Cardiac septum (tissue), 1 donor: ENCODE measurements at places on chromosomes 12 and 14.

- no peak for DNase-seq
Measured at GRCh38 chr12:120841525-120841924, 62.6 kb downstream of the SPPL3 start.

GRCh38 chr14:41073544-41073943 is 533.1 kb upstream of the LRFN5 start:
- DNase-seq, result no peak

DNA sequence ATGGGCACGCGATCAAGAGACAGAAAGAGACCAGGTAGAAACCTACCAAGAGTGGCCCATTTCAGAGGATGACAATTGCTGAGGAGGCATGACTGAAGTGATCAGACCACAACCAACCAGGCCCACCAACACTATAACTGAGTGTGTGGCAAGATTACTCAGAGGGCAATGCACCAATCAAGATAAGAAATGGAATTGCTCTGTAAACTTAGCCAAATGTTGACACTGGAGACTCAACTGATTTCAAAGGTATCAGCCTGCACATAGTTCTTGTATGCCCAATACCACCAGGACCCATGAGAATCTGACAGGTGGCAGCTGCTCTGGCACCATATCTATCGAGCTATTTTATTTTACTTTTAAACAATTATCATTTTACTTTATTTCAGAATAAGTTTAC is 128.9 kb downstream of the FOXN3 start:
- no peak for DNase-seq

GRCh38 chr12:10241727-10242126 is 29.1 kb downstream of the GABARAPL1 start:
- DNase-seq, result no peak

GRCh38 chr12:95611676-95612309 is 60.5 kb upstream of the USP44 start:
- no peak for DNase-seq

DNA sequence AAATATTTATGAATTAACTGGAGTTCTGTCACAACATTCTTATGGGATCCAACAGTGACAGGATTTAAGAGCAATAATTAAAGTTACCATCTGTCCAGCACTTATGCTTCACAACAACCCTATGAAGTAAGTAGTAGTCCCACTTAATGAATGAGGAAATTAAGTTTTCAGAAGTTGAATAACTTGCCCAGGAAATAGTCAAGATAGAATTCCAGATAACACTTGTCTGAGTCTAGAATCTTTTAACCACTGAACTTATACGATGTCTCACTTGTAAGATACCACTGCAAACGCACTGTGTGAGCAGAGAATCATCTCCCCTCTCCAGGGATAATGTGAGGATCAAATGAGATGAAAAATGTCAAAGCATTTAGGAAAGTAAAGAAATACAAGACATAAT is 3.3 kb upstream of the TTC9 start:
- no peak for DNase-seq

- no peak for DNase-seq
Measured at GRCh38 chr14:33175951-33176350, 237.3 kb downstream of the NPAS3 start.

GRCh38 chr12:87441511-87441910 is 587.7 kb downstream of the C12orf50 start:
- DNase-seq, result no peak

DNA sequence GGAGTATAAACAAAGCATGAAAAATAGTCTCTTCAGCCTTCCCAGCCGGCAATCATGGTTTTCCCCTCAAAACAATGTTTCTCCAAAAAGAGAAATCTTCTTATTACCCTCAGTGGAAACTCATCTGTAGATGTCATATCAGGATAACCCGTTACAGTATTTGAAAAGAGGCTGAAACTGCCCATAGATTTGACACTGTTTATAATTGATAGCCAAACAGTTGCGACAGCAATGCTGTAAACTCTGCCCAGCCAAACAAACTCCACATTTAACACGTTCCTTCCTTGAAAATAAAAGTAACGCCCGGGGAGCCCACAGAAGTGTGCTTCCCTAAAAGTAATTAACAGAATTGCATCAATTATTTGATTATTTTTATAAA is 201.3 kb upstream of the FOXN3 start:
- no peak for DNase-seq

GRCh38 chr12:6072302-6072752 is 52.1 kb downstream of the VWF start:
- no peak for DNase-seq

GRCh38 chr12:12918781-12919389 is 27.5 kb downstream of the GPRC5A start:
- no peak for DNase-seq

GRCh38 chr14:105602799-105603793 is 76.7 kb downstream of the TMEM121 start:
- DNase-seq, result no peak

DNA sequence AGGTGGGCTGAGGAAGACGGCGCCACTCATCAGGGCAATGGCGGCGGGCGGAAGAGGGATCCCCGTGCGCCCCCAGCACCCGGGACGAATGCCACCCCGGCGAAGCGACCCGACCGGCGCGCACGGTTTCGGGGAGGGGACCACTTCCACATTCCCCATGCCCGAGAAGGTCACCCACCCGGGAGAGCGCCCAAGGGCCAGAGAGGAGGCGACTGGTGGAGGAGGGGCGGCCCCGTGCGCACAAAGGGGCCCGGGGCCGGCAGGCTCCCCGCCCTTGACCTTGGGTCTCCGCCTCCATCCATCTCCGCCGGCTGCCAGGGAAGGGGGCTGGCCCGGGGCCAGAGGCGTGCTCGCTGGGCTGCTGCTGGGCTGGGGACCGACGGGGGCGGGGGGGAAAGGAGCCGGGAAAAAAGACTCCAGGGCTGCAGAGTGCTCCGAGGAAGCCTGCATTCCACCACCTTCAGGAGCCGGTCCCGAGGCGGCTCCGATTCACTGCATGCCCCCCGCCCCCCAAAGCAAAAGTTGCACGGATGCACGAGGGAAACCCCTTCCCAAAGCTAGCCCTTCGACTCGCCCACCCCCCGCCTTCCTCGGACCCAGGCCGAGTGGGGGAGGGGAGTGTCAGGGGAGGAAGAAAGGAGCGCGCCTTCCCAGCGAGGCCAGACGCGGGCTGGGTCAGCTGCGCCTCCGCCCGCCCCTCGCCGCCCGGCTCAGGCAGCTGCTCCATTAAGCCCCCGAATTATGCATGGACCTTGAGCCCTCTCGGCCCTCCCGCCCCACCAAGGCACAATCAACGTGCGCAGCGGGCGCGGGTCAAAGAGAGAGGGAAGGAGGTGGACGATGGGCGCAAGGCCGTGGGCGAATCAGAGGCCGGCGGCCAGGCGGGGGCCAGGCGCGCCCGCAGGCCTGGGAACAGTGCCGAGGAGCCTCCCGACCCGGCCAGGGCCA is 26.2 kb downstream of the BCL11B start:
- DNase-seq, result no peak

GRCh38 chr14:105940534-105941225 is 414.3 kb downstream of the TMEM121 start:
- DNase-seq, result no peak
